ENCODE measurements at places on chromosomes 13 and 19. TPM values are rescaled to one million over a fixed set of nuclear protein-coding genes. Genes with fewer than 3 reads are reported as not detected.

DNA sequence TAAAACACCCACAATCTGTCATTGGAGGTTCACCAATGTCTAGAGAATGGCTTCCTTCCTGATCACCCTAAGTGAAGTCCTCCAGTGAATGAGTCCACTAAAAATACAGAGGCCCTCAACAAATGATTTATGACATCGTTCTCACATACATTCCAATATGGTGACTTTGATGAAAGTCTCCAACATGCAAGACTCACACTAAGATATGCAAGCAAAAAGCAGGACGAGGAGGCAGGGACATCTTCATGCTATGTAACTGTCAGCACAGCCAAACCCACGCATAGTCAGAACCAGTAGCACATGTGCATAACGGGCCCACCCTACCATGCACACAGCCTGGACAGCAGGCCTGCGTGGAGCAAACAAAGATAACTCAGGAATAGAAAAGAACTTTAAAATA is 16.6 kb upstream of the LSM14A start:
- H3K4me3 ChIP-seq = no peak overlapping the region
- H3K4me1 ChIP-seq = no peaks in the 10 kb centered on the region
- DNase-seq = no peak
- no peaks in the 10 kb centered on the region for H3K27me3 ChIP-seq
- no peak overlapping the region for H3K27ac ChIP-seq
- no peaks in the 10 kb centered on the region for H3K36me3 ChIP-seq

GRCh38 chr13:110921695-110922094 is 6.8 kb upstream of the ANKRD10 start:
- H3K36me3 ChIP-seq = no peaks in the 10 kb centered on the region
- no peak for DNase-seq
- H3K27ac ChIP-seq = no peak overlapping the region
- no peaks in the 10 kb centered on the region for H3K27me3 ChIP-seq

GRCh38 chr13:34459856-34460255 is 482.2 kb upstream of the NBEA start:
- H3K27me3 ChIP-seq = no peaks in the 10 kb centered on the region
- H3K27ac ChIP-seq = no peak overlapping the region
- no peaks in the 10 kb centered on the region for H3K36me3 ChIP-seq
- H3K4me3 ChIP-seq = no peak overlapping the region
- H3K4me1 ChIP-seq = no peaks in the 10 kb centered on the region

The CFAP97D2 gene
- not detected for total RNA-seq

DNA sequence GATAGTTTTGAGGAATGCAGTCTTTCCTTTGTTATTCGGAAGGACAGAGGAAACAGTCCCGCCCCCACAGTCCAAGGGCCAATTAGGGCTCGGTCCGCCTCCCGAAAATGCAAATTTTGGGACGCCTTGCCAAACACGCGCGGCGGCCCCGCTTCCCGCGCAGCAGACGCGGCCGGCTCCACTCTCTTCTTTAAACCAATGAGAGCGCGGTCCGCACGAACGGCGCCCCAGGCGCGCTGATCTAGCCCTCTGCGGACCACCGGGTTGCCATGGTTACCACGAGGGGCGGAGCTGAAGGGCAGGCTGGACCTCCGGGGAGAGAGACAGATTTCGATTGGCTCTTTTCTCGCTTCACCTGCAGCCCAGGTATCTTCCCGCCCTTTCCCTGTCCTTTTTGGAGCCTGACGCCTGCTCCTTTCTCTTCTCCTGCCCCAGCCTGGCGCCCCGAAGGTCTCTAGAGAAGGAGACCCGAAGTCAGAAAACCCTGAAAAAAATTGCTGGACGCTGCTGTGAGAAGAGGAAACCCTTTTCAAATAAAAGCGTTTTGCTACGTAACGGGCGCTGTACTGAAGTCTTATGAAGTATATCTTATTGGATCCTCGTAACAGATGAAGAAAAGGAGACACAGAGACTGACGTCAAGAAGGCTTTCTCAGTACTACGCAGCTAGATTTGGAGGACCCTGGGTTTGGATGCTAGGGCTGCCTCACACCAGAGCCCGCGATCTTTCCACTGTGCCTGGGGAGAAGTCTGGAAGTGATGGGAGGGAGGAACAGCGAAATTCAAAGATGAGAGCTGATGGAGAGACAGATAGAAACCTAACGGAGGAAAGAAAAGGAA is 2.0 kb downstream of the PTH2 start:
- peak; percentile 61 for DNase-seq
- no peak overlapping the region for H3K27ac ChIP-seq
- peaks cover 34% of the 10 kb centered on the region for H3K27me3 ChIP-seq
- H3K4me1 ChIP-seq = peaks cover 24% of the 10 kb centered on the region
- no peak overlapping the region for H3K4me3 ChIP-seq

GRCh38 chr19:38001158-38001781 is 94.3 kb downstream of the SIPA1L3 start:
- no peaks in the 10 kb centered on the region for H3K36me3 ChIP-seq
- H3K27me3 ChIP-seq = no peaks in the 10 kb centered on the region
- H3K4me1 ChIP-seq = peaks cover 30% of the 10 kb centered on the region

DNA sequence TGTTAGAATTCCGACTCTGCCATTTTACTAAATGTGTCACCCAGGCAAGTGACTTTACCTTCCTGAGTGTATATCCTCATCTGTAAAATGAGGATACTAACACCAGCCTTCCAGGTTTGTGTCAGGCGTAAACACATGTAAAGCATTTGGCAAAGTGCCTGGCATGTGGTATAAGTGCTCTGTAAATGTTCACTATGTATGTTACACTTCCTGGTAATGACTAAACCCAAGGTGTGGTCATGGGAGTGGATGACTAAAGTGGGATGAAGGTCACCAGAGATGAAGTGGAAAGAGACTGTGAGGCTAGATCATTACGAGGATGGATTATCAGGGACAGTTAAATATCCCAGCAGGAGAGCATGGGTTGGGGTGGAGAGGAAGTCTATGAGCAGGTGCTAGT is 25.6 kb downstream of the DEDD2 start:
- H3K27ac ChIP-seq = no peak overlapping the region
- DNase-seq = no peak
- H3K27me3 ChIP-seq = no peaks in the 10 kb centered on the region

- H3K36me3 ChIP-seq = no peaks in the 10 kb centered on the region
- H3K27ac ChIP-seq = no peak overlapping the region
- no peak for DNase-seq
- peaks cover 5% of the 10 kb centered on the region for H3K4me1 ChIP-seq
- H3K27me3 ChIP-seq = no peaks in the 10 kb centered on the region
Observed at GRCh38 chr19:41443813-41444455, 978 bp downstream of the ERICH4 start.

DNA sequence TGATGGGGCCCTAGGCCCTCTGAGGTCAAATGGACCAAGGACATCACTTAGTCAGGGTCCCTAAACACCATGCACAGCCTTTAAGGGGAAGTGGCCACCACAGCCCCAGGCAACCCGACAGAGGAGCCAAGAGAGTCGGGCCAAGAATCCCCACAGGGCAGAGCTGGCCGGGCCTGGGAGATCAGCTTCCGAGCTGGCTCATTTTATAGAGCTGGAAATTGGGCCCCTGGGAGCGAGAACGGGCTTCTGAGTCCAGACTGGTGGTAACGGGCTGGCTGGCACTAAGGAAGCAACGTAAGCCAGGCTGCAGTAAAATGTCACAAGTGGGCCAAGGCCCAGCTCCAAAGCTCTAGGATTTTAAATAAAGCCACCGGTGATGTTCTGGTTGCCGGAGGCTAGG is 51.1 kb downstream of the HSPH1 start:
- no peaks in the 10 kb centered on the region for H3K4me1 ChIP-seq
- no peak overlapping the region for H3K27ac ChIP-seq
- H3K36me3 ChIP-seq = no peaks in the 10 kb centered on the region

The ZSCAN4 gene
- not detected for total RNA-seq

DNA sequence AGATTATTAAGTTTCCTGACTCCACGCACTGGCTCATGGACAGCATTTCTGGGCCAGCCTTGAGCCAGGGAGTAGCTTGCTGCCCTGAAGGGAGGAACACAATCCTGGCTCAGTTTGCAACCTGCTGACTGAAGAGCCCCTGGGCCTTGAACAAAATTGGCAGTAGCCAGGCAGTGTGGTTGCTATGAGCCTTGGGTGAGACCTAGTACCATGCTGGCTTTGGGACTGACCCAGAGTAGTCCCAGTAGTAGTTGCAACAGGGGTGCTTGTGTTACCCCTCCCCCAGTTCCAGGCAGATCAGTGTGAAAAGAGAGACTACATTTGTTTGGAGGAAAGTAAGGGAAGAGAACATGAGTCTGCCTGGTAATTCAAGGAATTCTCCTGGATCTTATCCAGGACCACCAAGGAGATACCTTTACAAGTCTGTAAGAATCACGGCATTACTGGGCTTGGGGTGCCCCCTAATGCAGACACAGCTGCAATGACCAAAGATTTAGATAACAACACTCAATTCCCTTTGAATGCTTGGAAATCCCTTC is 22.0 kb downstream of the ITGBL1 start:
- H3K27me3 ChIP-seq = no peaks in the 10 kb centered on the region
- H3K36me3 ChIP-seq = no peaks in the 10 kb centered on the region
- H3K4me1 ChIP-seq = no peaks in the 10 kb centered on the region
- no peak overlapping the region for H3K27ac ChIP-seq
- no peak for DNase-seq
- H3K4me3 ChIP-seq = no peak overlapping the region

DNA sequence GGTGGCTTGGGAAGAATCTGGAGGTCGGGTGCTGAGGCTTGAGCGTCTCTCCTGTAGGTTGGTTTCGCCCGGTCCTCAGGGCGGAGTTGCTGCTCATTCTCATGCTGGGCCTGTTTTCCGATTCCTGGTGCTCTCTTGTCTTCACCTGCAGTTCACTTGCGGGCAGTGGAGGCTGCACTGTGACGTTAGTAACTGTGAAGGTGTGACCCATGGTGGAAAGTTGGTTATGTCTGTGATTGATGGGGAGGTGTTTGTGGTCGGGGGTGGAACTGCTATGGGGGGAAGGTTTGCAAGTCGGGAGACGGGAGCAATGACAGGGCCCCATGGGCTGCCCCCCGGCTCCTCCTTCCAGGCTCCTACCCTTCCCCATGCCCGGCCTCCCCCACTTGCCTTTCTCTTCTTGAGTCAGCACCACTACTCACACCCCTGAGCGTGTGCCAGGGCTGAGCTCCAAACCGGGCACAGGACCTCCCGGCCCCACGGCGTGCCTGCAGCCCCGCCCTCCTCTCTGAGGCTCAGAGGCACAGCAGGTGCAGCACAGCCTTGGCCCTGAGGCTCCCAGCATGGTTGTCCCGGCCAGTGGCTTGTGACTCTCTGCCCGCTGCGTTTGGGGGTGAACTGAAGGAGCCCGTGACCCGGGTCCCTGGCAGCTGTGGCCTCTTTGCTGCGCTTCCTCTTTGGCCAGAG is 79.1 kb downstream of the ATP11A start:
- H3K27ac ChIP-seq = no peak overlapping the region
- H3K27me3 ChIP-seq = no peaks in the 10 kb centered on the region
- H3K4me3 ChIP-seq = no peak overlapping the region
- DNase-seq = no peak
- no peaks in the 10 kb centered on the region for H3K36me3 ChIP-seq
- peaks cover 20% of the 10 kb centered on the region for H3K4me1 ChIP-seq

Measured in body of pancreas (tissue), 4 donors.